Stimulated activated CD8-positive, alpha-beta memory T cell treated with anti-CD3 and anti-CD28 coated beads, Interleukin-15, amount 100 ng/mL, for 4 hours (primary cell): ENCODE measurements at places on chromosomes 1 and 21.

GRCh38 chr1:160710517-160711252 lies 937 bp downstream of the CD48 start:
- DNase-seq: no peak

- no peak for DNase-seq
Measured at GRCh38 chr1:183505454-183506089, 33.3 kb downstream of the SMG7 start.

DNA sequence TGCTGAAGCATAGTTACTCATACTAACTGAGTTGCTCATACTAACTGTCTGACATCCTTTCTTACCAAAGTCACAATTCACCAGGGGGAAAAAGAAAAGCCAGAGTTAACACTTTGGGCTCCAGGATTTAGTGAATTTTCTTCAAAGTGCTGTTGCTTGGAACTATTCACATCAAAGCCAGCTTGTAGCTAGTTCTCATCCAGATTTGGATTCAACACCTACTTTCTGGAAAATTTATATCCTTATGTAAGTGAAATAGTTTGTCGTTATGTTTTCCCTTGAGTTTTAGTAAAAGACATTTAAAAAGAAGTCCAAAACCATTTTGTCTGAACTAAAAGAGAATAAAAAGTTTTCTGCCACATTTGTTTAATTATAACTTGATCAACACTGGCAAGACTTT lies 264.6 kb downstream of the BRINP2 start:
- DNase-seq: no peak

GRCh38 chr1:61580417-61580816 lies 144.5 kb downstream of the TM2D1 start:
- DNase-seq: no peak
